Naive B cell (primary cell): ENCODE measurements at places on chromosomes 7 and 10. TPM values are rescaled to one million over a fixed set of nuclear protein-coding genes. Genes with fewer than 3 reads are reported as not detected.
A peak's percentile ranks its signal among the peaks of the same experiment; 100 is the strongest.

Gene GPR37
- polyA plus RNA-seq: not detected

GRCh38 chr10:95234951-95235350 is 40.9 kb downstream of the ACSM6 start:
- DNase-seq: no peak

Gene CYTH3
- polyA plus RNA-seq: 2.9 TPM

Gene SVOPL
- not detected for polyA plus RNA-seq

GRCh38 chr10:105406488-105406887 is 765.4 kb downstream of the SORCS3 start:
- no peak for DNase-seq

DNA sequence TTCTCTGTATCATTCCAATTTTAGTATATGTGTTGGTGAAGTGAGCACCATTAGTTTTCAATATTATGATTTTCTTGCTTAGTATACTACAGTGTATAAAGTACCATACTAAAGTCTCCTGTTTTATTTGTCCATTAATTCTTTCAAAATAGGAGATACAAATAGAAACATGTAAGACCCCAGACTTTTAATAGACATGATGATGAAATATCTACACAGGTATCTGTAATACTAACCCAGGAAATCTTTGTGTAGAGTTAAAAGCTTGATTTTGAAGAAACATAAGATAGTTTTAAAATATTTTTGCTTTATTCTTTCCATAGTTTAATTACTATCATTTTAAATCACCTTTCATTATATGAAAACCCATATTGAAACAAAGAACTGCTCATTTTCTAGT is 133.8 kb upstream of the WNT16 start:
- no peak for DNase-seq

Gene TUBGCP2
- 28.2 TPM for polyA plus RNA-seq

DNA sequence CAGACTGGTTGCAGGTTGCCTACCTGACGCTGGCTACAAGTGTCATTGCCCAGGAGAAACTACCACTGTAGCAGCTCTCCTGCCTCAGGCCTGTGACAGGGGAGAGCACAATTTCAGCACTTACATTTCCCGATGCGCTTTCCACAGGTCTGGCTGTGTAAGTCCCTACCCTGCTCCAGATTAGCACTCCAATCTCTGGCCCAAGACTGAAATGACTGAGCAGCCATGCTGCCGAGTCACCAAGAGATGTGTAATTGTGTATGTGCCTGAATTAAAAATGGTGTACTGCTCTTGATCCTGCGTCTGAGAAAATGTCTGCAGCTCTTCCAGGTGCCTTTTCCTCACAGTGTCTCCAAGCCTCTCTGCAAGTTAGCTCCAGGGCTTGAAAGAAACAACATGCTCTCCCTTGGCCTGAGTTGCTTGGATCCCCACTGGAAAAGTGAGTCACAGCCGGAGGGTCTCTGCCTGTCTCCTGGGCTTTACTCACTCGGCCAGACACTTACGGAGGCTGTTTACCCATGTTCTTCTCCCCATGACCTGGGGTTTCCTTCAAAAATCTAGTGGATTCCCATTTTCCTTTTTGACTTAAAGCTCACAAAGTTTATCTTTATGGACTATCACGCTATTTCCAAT is 1001.7 kb upstream of the KCND2 start:
- no peak for DNase-seq

DNA sequence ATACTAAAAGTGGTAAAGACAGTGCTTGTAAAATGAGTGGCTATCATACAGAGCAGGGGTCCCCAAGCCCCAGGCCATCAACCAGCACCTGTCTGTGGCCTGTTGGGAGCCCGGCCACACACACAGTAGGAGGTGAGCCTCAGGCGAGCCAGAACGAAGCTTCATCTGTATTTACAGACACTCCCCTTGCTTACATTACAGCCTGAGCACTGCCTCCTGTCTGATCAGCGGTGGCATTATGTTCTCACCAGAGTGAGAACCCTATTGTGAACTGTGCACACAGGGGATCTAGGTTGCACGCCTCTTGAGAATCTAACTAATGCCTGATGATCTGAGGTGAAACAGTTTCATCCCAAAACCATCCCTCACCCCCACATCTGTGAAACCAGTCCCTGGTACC is 58.7 kb downstream of the ITGA8 start:
- no peak for DNase-seq

DNA sequence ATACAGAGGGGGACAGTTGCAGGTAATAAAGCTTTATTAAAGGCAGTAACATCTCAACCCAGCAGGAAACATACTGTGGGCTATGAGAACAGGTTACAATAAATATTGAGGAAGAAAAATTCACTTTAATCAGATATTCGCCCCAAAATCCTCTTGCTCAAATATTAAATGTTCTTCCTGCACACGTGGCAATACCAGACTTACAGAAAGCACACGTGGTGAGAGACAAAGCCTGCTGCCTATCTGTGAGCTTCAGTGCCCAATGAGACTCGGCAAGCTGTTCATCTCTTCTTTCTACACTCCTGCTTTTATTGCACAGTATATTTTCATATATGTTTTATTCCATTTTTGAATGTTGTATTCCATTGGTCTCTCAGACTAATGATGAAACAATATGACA is 113.2 kb downstream of the OR13A1 start:
- no peak for DNase-seq

GRCh38 chr10:77093126-77093525 is 544.5 kb downstream of the KCNMA1 start:
- no peak for DNase-seq

DNA sequence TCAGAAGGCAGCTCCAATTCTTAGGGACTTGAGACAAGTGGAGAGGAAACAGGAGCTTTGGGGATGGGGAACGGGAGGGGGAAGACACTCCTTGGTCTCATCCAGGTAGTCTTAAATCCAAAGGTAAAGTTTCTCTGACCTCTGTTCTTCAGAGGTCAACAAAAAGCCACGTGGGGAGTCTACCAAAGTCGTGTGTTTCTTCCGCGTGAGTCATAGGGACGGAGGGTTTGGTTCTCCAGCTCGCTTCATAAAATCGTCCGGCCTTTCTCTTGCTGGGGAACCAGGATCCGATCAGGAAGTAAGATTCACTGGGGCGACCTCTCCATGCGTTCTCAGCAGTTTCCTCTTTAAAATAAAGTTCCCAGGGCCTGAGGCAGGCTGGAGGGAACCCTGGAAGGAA is 275.7 kb downstream of the TCERG1L start:
- DNase-seq: no peak

Gene CFAP70
- not detected for polyA plus RNA-seq

GRCh38 chr10:45371560-45371959 is 2.5 kb upstream of the ALOX5 start:
- DNase-seq: peak; percentile 59

- no peak for DNase-seq
Observed at GRCh38 chr7:50857804-50858489, 75.3 kb upstream of the GRB10 start.

DNA sequence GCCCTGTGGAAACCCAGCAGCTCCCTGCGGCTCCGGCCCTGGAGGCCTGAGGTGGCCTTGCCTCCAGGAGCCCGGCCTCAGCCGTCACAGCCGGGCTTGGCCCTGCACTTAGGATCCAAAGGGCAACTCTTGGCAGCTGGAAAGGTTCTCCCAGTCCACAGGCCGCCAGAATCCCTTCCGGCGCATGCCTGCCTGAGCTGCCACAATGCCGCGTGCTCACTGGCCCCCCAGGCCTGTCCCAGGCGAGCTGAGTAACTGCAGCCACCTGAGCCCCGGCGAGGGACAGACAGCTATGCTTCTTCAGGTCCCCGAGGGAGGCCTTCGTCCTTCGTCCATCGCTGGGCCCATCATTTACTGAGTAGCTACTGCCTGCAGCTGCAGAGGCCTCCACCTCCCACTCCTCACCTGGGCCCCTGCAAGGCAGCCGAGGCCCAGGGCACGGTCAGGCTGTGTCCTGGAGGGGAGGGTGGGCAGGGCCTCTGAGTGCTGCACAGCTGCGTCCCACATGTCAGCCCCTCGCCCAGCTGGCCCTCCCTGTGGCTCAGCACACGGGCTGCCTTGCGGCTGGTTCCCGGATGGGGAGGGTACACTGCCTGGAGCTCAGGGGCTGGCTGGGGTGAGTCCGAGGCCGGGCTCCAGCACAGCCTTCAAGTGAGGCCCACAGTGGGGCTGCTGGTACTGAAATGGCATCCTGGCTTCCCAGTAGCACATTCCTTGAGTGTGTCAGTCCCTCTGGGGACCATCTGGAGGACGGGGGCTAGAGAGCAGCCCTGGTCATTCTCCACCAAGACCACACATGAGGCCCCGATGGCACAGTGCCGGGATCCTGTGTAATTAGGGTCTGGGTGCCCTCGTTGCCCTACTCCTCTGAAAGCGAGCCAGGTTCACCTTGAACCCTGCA is 172.5 kb downstream of the ELFN1 start:
- DNase-seq: no peak

DNA sequence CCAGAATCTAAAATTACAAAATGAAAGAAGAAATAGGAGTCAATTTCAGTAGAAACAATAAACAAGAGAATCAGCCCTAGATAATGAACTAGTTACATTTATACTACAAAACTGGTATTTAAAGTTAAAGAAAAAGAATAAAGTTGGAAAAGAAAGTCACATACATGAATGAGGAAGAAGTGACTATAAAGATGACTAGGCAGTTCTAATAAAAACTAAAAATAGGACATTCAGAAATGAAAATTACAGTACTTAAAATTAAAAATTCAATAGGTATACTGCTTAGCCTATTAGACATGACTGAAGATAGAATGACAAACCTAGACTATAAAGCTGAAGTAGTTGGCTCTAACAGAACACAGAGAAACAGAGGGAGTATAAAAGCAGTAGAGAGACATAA is 108.8 kb downstream of the AHR start:
- DNase-seq: no peak

Gene GPRIN2
- polyA plus RNA-seq: not detected

Gene TMEM229A
- not detected for polyA plus RNA-seq

DNA sequence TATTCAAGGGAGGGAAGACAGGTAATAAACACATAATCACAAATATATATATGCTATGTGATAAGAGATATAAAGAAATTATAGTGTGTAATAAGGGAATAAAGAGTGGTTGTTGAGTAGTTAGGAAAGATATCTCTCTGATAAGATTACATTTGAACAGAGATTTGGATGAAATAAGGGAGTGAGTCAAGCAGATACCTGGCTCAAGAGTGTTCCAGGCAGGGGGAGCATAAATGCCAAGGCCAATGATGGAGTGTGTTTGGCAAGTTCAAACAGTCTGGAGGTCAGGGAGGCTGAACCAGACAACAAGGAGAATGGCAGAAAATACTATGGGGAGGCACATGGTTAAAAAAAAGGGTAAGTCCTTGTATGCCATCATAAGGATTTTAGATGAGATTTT is 4.8 kb upstream of the GNAI1 start:
- DNase-seq: no peak

- DNase-seq: no peak
Observed at GRCh38 chr7:2805213-2805944, 38.7 kb downstream of the GNA12 start.

- DNase-seq: no peak
Observed at GRCh38 chr7:114722562-114722961, 199.3 kb upstream of the MDFIC start.

DNA sequence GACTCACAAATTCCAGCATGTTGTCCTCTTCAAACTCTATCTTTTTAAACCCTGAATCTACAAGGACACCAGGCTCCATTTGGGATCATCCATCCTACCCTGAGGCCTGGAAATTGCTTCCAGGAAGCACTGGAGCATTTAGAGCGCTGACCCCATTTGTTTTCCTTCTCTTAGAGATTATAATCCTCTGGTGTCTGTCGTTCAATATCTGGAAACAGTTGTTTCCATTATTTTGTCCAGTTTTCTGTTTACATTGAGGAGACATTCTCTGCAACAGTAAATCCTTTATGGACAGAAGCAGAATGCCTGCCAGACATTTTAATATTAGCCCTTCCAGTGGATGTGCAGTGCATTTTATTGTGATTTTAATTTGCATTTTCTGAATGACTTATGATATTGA is 119.4 kb upstream of the MEOX2 start:
- no peak for DNase-seq

DNA sequence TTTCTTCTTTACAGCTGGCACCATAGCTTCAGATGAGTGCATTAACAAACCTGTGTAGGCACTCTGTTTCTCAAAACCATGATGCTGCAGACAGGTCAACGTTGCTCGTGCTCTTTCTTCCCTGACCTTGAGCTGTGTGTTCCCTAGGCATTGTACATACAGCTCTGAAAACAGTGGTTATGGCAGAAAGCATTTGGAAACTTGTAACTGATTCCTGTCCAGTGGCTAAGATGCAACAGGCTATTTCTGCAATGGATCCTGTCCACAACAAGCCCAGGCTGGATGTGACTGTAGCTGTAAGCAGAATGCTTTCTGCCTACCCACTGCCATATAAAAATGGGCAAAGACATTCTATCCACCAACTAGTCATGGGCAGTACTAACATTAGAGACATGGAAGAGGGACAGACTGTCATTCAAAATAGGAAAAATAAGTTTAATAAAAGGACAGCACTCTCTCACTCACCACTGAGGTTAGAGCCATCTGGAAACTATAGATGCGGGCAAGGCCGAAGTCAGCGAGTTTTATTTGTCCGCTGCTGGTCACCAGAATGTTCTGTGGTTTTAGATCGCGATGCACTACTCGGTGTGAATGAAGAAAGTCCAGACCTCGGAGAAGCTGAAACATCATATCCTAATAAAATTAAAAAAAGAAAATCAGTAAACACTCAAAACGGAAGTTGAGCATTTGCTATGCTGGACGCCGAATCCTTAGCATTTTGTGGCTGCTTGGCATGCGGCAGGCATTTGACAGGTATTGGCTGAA is 111.0 kb downstream of the CDK6 start:
- DNase-seq: no peak

DNA sequence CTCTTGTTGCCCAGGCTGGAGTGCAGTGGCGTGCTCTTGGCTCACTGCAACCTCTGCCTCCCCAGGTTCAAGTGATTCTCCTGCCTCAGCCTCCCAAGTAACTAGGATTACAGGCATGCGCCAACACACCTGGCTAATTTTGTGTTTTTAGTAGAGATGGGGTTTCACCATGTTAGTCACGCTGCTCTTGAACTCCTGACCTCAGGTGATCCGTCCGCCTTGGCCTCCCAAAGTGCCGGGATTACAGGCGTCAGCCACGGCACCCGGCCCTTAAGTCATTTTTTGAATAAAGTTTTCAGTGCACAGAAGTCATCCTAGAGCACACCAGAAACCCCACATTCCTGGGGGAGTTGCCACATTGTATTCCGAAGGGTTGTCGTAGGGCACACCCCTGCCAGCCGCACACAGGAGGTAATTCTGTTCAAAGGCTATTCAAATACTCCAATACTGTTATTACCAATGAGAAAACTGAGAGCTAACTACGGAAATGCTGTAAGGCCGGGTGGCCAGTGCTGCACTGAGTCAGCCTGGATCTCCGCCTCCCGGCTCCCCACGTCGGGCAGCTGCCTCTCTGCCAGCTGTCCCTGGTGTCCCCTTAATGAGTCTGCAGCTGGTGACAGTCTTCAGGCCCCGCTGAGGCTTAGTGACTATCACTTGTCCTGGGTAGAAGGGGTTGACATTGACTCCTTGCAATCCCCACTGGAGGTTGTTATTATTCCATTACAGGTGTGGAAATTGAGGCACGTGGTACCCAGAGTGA is 8.6 kb upstream of the RFC2 start:
- no peak for DNase-seq

GRCh38 chr7:3243256-3243655 is 57.8 kb upstream of the SDK1 start:
- no peak for DNase-seq
